ENCODE measurements at places on chromosomes 6 and 20.

- no peak for DNase-seq
Observed at GRCh38 chr6:41656002-41656691, 17.9 kb downstream of the MDFI start.

GRCh38 chr6:34319471-34319885 is 70.7 kb upstream of the SMIM29 start:
- no peak for DNase-seq

GRCh38 chr6:48614326-48614725 is 503.3 kb upstream of the PTCHD4 start:
- DNase-seq = no peak

GRCh38 chr6:152170702-152171667 is 363.5 kb downstream of the ESR1 start:
- DNase-seq = no peak

DNA sequence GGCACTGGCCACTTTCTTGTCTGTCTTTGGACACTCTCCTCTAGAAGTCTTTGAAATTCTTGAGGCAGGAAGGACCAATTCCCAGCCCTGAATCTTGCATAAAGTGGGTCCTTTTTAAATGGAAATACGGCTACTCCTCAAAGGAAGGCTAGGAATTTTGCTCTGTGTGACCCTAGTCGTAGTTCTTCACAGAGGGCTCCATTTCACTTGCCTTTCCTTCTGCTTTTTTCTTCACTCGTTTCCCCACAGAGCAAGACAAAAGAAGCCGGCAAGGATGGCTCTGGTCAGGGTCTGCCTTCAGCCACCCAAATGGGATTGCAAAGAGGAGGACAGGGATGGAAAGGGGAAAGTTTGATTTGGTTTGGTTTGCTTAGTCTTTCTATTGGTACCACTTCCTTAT is 25.8 kb downstream of the HLA-E start:
- DNase-seq = no peak
